Activated CD8-positive, alpha-beta memory T cell treated with anti-CD3 and anti-CD28 coated beads, Interleukin-2, amount 10 ng/mL, durations not matched to agents 7 days and 5 days (primary cell): ENCODE measurements at places on chromosomes 7 and 10. TPM values are rescaled to one million over a fixed set of nuclear protein-coding genes. Genes with fewer than 3 reads are reported as not detected.

DNA sequence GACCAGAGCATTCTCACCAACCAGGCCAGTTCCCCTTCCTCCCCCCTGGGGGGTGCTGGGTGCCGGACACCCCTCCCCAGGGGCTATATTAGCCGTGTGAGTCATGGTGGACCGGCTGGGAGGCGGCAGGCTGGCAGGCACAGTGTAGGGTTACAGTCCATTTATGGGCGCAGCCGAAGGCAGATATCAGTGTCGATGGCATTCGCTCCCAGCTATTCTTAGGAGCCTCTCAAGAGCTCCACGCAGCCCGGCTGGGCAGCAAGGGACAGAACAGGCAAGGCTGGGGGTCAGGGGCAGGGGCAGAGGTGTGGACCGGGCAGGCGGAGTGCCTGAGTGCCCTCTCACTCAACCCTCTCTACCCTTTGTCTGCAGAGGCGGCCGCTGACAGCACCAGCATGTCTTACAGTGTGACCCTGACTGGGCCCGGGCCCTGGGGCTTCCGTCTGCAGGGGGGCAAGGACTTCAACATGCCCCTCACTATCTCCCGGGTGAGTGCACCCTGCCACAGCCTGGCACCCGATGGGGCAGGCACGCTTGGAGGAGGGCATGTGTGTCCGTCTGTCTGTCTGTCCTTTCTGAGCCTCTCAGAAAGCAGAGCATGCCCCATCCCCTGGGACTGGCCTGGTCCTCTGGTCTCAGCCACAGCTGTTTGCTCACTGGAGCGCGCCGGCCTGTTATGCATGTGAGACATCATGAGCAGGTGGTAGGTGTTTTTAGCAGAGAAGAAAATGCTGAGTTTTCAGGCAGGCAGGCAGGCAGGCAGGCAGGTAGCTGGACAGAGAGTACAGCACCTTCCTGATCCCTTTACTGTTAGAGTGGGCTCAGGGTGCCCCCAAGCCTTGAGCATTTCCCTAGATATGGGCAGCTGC, at the start of gene LDB3:
LDB3 (plus strand) TSS at position 215 of the 869 bp plus-strand sequence; CDS start at position 396, 181 bp downstream.
- no peaks in the 10 kb centered on the region for H3K4me1 ChIP-seq
- no peak within 1 kb of the TSS for H3K4me3 ChIP-seq
- no peaks in the 10 kb centered on the region for H3K27me3 ChIP-seq
- no peak within 1 kb of the TSS for H3K27ac ChIP-seq
- no peaks in the 10 kb centered on the region for H3K36me3 ChIP-seq
- DNase-seq: no peak

The TMEM196 gene
- not detected for total RNA-seq

DNA sequence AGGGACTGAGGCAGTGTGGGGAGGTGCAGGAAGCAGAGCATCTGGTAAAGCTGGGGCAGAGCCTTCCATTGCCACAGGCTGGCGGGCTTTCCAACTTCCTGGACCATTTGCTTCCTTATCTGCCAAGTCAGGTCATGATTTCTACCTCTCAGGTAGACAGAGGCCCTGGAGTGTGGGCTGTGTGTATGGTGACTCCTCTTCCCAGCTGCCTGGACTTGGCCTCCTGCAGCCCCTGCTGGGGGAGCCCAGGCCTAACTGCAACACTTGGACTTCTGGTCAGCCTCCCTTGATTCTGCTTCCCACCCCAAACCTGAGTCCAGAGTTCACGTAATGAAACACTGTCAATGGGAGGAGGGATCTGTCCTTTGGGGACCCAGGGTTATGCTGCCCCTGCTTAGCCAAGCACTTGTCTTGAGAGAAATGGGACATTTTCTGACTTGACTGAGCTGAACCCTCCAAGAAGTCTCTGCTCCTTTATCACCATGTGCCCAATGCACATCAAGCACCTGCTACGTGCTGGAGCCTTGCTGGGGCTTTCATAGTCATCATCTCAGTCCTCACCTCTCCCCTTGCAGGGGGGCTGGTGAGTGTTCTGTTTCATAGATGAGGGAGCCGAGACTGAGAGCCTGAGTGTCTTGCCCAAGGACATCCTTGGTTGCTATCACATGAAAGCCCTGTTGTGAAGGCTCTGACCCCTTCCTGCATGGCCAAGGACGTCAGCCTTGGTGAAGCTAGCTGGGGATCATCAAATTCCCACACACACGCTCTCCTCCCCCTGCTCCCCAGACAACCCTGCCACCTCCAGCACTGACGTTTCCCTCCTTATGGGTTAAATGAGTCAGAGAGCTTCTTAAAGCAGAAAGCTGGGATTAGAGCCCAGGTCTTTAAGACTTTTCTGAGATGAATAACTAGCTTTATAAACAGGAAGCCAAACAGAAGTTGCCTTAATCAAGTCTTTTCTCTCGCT, 3.4 kb downstream of the CLEC2L start:
- H3K4me3 ChIP-seq: no peak overlapping the region
- H3K36me3 ChIP-seq: no peaks in the 10 kb centered on the region
- no peak overlapping the region for H3K27ac ChIP-seq
- H3K4me1 ChIP-seq: peaks cover 2% of the 10 kb centered on the region
- no peak for DNase-seq

GRCh38 chr10:80400136-80400804, 8.1 kb upstream of the PRXL2A start:
- H3K27me3 ChIP-seq: peaks cover 8% of the 10 kb centered on the region
- no peaks in the 10 kb centered on the region for H3K4me1 ChIP-seq

DNA sequence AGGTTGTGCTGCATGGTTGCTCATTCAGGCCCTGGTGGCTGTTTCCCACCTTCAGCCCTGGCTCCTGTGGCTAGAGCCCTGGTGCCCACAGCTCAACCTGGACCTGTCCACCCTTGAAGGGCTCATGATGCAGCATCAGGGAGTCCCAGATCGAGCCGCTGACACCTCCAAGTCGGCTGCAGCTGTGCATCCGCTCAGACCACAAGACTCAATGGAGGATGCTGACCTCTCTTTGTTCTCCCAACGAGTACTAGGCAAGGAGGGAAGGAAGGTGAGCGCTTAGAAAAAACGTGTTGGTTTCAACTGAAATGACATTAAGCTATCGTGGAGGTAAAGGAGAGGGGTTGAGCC, 9.5 kb upstream of the C10orf95 start:
- no peak for DNase-seq
- peaks cover 30% of the 10 kb centered on the region for H3K4me1 ChIP-seq
- H3K27me3 ChIP-seq: no peaks in the 10 kb centered on the region

GRCh38 chr7:142925413-142925812, 8.1 kb downstream of the TRPV5 start:
- H3K27ac ChIP-seq: no peak overlapping the region
- no peak overlapping the region for H3K4me3 ChIP-seq
- no peaks in the 10 kb centered on the region for H3K36me3 ChIP-seq
- peaks cover 3% of the 10 kb centered on the region for H3K27me3 ChIP-seq

DNA sequence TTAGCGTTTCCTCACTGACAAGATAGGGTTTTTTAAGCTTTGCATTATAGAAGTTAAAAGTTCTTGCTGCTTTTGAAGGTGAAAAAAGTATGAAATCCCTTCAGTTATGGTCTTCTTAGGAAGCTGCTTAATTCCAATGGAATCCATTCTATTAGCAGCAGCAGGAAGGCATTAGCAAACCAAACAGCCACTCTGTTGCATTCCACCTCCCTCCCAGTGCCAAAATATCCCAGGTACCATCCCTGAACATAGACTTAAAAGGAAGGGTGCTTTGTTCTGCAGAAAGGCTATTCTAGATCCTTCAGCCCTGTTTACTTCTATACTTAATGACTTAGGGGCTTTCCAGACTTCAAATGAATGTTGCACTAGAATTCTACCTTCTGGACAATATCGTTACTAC, 23.8 kb downstream of the ENO4 start:
- H3K27ac ChIP-seq: no peak overlapping the region
- no peaks in the 10 kb centered on the region for H3K36me3 ChIP-seq
- H3K4me1 ChIP-seq: no peaks in the 10 kb centered on the region
- no peak overlapping the region for H3K4me3 ChIP-seq

DNA sequence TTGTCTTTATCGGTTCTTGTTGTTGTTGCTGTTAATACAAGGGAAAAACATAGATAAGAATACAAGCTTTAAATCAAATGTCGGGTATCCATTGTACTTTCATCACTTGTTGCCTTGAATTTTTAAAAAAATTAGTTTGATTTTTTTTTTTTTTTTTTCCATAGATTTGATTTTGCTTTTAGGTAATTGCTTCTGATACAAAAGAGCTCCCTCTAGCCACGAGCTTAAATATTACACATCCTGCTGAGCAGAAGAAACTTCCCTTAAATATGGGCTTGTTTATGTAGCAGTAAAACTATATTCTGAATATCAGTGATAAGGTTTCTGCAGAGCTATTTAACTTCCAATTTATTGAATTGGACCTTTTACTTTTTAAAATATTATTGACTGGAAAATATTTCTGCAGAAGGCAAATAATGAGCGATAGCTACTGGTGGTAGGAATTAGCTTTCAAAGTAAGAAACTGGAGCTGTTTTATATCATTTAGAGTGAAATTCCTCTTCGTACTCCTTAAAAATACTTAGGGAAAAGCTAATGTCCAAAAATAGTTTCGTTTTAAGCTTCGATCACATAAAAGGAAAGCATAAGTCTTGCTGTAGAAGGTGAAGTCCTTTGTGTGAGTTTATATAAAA, 216.9 kb downstream of the POLR1F start:
- no peak overlapping the region for H3K4me3 ChIP-seq
- H3K27me3 ChIP-seq: no peaks in the 10 kb centered on the region
- no peaks in the 10 kb centered on the region for H3K36me3 ChIP-seq
- no peak for DNase-seq
- H3K4me1 ChIP-seq: no peaks in the 10 kb centered on the region
- no peak overlapping the region for H3K27ac ChIP-seq

GRCh38 chr10:79047875-79048638, 20.7 kb upstream of the ZMIZ1 start:
- H3K27me3 ChIP-seq: no peaks in the 10 kb centered on the region
- peak; percentile 83 for DNase-seq
- H3K4me3 ChIP-seq: peak overlapping the region; percentile 52
- H3K36me3 ChIP-seq: no peaks in the 10 kb centered on the region
- peaks cover 28% of the 10 kb centered on the region for H3K4me1 ChIP-seq
- peak overlapping the region; percentile 94 for H3K27ac ChIP-seq
